ENCODE measurements at places on chromosomes 12 and 14.

GRCh38 chr12:21547437-21547836 is 21.3 kb downstream of the SPX start:
- DNase-seq = no peak

- no peak for DNase-seq
Observed at GRCh38 chr12:11709513-11709912, 60.0 kb downstream of the ETV6 start.

DNA sequence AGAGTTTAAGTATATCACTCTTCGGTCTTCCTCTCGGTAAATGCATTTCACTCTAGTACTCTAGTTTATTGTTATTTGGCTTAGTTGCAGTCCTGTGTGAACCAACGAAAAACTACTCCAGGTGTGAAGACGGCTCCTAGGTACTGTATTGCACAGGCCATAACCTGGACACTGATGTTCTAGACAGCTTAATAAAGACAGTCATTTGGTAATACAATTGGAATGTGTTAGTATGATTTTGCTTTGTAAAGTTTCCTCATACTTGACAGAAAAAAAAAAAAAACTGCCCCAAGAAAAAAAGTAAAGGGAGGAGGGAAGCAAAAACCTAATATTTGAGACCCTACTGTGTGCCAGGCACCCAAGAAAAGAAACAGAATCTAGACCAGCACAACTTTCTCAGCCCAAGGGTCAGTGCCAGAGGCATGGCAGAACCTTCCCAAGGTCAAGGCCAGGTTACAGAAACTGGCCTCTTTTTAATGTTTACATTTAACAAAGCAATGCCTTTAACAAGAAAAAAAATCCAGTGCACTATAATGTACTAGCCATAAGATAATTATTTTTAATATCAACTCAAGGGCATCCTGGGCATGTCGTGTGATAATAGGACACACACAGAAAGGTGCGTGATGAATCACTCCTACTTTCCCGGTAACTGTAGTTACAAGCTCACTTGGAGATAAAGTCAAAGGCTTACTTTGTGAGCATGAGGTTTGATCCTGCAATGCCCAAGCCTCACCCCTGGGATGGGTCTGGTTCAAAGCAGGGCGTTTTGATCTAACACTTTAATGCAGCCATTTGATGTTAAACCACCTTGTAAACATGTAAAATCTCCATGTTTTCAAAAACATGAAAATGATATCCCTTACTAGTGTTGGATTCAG is 110.6 kb downstream of the BMP4 start:
- no peak for DNase-seq

DNA sequence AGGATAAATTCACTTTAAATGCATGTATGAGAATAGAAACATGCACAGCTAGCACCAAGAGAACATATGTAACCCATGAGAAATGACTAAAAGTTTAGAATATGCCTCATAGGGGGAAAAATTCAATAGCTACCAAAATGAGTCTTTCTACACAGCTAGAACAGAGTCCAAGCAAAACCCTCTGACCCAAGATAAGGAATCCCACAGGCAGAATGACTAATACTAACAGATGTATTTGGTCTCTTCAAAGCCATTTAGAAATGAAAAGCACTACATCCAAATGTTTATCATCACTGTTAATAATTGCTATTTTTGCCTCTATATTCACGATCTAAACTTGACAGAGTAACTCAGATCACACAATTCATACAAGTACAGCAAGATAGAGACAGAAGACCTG is 44.0 kb downstream of the KICS2 start:
- DNase-seq = no peak

DNA sequence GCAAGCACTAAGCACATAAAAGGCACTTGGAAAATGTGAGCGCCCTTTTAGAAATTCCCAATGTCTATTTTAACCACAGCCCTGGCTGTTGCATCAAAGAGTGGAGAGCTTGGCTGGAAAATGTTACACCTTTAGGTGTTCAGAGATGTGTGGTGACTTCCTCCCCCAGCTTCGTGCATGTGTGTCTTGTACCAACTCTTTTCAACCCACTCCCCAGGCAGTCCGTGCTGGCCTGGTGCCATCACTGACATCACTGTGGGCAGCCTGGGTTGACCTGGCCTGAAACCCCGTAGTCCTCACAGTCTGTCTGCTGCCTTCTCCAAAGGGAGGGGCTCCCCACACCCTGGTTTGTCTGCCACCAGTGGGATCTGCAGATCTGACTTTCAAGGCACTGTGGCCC is 101.8 kb downstream of the SCARB1 start:
- DNase-seq = peak; percentile 36

- peak; percentile 55 for DNase-seq
Observed at GRCh38 chr12:110776410-110776809, 33.7 kb upstream of the PPP1CC start.

GRCh38 chr14:40371011-40371410 is 938.8 kb upstream of the FBXO33 start:
- DNase-seq = no peak

DNA sequence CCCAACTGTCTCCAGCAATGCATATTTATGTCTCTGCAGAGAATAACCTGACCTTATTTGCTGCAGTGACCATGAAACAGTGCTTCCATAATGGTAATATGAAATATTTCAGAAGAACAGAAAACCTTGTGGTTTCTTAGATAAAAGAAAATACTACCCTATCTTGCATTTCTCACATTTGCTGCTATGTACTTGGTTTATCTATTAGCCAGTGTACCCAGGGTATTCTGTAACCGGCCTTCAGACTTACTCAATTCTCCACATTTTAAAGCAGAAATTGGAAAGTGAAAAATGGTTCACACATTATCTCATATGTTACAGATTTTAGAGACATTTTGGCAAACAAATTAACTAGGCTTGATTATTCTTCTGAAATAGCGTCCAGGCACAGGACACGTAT is 57.9 kb upstream of the CCDC91 start:
- no peak for DNase-seq

DNA sequence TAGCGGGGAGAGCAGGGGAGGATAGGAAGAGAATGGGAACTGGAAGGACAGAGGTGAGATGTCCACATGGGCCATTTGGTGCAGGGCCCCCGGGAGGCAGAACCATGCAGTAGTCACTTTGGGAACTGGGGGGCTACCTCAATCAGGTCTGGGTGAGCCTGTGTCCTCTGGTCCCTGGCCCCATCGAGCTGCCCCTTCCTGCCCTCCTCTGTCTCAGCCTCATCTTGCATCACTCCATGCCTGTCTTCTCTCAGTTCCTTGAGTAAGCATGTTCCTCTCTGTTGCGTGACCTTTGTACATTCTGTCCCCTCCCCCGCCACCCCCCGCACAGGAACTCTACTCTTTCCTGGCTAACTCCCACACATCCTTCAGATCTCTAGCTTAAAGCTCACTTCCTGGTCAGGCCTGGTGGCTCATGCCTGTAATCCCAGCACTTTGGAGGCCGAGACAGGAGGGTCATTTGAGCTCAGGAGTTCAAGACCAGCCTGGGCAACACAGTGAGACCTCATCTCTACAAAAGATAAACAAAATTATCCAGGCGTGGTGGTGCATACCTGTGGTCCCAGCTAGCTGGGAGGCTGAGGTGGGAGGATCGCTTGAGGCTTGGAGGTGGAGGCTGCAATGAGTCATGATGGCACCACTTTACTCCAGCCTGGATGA is 23.2 kb downstream of the FOS start:
- DNase-seq = no peak

DNA sequence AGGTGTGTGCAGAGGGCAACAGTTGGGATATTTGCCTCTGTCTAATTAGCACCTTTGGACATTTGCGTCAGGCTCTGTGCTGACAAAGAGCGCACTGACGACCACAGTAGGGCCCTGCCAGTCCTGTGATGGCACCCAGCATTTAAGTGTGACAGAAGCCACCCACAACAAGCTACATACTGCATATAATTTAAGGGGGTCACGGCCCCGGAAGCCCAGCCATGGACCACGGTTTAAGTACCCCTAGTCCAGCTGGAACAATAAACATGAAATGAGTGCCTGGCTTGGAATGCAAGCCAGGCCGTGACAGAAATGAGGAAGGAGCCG is 16.8 kb upstream of the DYNC1H1 start:
- peak; percentile 20 for DNase-seq

DNA sequence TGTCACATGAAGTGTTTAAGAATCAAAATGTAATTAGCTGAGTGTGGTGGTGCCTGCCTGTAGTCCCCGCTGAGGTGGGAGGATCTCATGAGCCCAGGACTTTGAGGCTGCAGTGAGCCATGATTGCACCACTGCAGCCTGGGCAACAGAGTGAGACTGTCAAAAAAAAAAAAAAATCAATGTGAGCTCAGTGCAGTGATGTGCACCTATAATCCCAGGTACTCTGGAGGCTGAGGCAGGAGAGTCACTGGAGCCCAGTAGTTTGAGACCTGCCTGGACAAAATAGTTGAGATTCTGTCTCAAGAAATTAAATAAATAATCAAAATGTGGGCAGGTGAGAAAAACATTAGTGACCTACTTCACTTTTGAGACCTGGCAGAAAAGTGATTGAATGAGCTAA is 140.0 kb downstream of the MON2 start:
- no peak for DNase-seq

DNA sequence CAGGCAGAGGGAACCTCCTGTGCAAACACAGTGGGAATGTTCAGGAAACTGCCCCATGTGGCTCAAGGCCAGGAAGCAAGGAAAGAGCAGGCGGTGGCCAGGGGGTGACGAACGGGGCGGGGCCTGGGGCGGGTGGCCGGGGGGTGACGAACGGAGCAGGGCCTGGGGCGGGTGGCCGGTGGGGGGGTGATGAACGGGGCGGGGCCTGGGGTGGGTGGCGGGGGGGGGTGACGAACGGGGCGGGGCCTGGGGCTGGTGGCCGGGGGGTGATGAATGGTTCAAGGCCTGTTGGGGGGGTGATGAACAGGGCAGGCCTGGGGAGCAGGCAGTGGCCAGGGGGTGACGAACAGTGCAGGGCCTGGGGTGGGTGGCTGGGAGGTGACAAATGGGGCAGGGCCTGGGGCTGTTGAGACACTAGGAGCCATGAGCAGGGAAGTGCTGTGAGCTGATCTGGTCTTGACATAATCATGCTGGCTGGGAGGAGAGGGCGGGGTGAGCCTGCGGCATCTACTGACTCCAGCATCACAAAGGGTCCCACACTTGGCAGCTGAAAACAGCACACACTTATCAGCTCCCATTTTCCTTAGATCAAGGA is 62.7 kb upstream of the FBRSL1 start:
- DNase-seq = no peak

- peak; percentile 63 for DNase-seq
Observed at GRCh38 chr12:52741375-52742195, 35.6 kb downstream of the KRT76 start.

DNA sequence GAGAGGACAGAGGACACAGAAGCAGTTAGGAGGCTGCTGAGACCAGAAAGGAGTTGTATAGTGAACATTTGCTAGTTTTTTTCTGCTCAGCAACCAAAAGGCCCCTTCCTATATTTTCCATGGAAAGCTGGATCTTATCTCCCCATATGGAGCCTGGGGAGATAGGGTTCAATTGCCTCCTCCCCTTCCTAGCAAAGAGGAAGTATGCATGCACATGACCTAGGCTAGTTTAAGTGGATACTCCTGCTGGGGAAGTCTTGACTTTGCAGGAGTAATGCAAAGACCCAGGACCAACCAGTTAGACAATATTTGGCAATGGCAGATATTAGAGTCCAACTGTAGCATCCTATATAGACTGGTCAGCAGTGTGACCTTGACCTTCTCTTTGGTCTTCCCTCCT is 15.1 kb downstream of the CHD8 start:
- no peak for DNase-seq

- DNase-seq = no peak
Observed at GRCh38 chr12:50825372-50825838, 17.3 kb upstream of the TMPRSS12 start.

GRCh38 chr14:36874396-36875138 is 212.9 kb downstream of the PAX9 start:
- no peak for DNase-seq

All from stimulated activated CD4-positive, alpha-beta T cell treated with anti-CD3 and anti-CD28 coated beads, Interleukin-2, amount 100 ng/mL, for 48 hours (primary cell).